ENCODE measurements at places on chromosomes 7 and 10.

- peak; percentile 14 for DNase-seq
Measured at GRCh38 chr7:74026903-74027682, 880 bp upstream of the ELN start.

- DNase-seq: peak; percentile 20
Measured at GRCh38 chr7:6271694-6272440, 557 bp downstream of the CYTH3 start.

GRCh38 chr7:87129332-87129731, 22.9 kb upstream of the DMTF1 start:
- DNase-seq: no peak

GRCh38 chr7:106047184-106047583, 64.9 kb downstream of the SYPL1 start:
- DNase-seq: no peak

GRCh38 chr7:80902019-80902418, 16.8 kb downstream of the SEMA3C start:
- no peak for DNase-seq

- no peak for DNase-seq
Measured at GRCh38 chr10:98253499-98253898, 14.5 kb downstream of the LOXL4 start.

DNA sequence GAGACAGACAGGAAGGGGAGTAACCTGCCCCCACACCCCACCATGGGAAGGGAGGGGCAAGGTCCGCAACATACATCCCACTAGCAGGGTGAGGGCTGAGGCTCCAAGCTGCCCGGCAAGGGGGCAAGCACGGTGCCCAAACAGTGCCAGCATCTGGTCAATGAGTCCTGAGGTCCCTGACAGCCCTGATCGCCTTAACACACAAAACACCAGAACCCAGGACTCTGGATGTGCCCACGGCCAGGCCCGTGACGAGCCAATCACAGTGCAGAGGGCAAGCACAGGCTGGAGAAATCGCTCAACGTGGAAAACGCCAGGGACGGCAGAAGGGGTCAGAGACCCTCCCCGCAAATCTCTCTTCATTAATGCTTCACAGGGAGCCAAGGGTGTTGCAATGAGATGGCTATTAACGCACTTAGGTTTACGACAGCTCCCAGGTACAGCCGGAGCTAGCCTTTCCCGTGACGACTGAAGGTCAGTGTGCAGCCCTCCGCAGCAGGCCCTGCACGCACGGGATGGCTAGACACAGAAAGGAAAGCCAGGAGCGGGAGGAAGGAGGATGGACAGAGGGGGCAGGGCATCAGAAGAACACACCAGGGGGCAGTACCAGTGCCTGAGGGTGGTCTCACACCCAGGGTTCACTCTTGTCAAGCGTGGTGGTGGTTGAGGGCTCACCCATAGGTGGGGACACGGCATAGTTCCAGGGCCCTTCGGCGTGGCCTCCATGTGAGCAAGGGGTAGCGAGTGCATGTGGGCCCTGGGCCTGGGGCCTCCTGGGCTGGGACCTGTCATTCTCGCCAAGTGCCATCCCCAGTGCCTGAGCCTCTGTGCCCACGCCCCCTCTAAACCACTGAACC, 220.5 kb downstream of the MAD1L1 start:
- no peak for DNase-seq

DNA sequence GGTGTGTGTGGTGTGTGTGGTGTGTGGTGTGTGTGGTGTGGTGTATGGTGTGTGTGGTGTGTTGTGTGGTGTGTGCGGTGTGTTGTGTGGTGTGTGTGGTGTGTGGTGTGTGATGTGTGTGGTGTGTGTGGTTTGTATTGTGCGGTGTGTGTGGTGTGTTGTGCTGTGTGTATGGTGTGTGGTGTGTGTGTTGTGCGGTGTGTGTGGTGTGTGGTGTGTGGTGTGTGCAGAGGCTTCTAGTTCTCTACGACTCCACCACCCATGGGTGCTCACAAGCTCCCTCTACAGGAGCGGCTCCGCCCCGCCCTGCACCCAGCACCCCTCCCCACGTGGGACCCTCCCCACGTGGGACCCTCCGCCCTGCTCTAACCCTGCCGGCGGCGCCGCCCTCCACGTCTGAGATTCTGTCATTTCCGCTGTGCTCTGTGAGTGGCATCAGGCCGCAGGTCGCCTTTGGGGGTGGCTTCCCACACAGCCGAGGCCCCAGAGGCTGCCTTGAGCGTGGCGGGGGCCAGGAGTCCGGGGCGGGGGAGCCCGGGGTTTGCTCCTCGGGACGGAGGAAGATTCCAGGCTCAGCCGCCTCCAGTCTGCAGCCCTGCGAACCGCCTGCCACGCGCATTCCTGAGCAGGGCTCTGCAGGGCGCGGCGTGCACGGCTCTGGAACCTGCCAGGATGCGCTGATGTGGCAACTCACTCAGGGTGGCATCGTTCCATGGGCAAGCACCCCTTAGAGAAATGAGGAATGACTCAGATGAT, 37.0 kb upstream of the DNAJB6 start:
- DNase-seq: no peak

GRCh38 chr7:46162609-46163008, 241.5 kb upstream of the IGFBP3 start:
- DNase-seq: no peak

DNA sequence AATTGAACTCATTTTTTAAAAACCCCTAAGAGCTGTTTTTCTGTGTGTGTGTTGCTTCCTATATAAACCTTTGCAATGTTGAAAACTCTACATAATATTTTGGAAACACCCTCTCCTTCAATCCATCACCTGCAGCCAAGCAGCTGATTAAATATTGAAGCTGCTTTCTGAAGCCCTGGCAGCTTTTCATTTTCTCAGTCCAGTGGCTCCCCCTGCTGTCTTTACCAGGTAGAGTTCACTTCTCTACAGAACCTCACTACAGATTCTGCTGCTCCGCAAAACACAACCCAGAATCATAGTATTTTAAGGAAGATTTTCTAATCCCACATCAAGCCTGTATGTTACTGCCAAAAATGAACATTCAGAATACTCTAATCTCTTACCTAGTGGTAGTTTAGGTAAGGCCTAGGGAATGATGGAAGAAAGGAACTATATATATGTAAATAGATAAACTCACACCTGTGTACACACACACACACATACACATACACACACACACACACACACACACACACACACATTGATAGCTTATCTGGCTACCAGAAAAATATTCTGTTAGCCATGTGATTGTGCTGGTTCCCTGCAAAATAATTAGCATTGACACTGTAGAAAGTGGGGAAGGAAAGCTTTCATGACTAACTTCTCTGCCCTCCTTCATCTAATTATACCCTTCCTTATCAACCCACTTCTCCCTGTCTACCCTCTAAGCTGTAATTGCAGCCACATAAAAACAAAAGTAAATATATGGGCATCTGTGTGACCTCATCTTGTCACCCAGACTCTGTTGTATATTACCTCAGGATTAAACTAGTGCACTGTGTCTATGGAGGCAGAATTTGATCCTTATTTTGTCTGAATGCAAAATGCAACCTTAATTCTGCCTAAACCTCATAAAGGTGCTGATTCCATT, 229.5 kb upstream of the FZD1 start:
- DNase-seq: peak; percentile 82

- no peak for DNase-seq
Measured at GRCh38 chr10:4093438-4093837, 308.4 kb upstream of the KLF6 start.

- no peak for DNase-seq
Measured at GRCh38 chr10:107232013-107232412, 67.5 kb upstream of the SORCS1 start.

DNA sequence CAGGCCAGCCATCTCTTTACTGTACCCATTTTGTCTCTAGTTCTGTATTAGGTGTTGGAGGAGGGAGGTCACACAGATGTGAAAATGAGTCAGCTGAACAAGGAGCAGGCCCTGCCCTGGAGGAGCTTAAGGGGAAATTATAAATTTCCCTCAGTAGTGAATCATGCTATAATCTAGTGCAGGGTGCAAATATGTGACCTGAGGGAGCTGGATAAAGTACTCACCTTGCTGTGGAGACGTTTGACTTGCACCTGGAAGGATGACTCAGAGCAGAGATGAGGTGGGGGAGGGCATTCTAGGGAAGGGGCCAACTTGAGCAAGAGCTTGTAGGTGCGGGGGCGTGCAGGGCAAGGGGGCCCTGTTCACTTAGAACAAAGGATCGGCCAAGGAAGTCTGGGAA, 610.6 kb downstream of the SDK1 start:
- no peak for DNase-seq

DNA sequence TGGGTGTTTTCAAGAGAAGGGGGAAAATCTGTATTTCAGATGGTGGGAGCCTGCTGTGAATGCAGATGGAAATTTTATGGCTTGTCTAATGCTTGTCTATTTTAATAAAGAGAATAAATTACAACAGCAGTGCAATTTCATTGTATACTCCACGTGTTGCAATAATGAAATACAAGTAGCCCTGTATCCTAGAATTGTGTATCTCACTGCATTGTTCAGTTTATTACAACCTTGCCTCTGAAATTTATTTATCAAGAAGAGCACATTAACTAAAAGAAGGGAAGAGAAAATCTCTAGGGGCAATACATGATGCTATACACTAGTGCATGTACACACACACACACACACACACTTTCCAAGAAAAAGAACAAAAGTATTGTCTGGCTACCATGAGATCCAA, 21.8 kb downstream of the ANK3 start:
- DNase-seq: no peak

- no peak for DNase-seq
Measured at GRCh38 chr7:43868681-43869005, 674 bp downstream of the MRPS24 start.

GRCh38 chr7:134452991-134453473, 5.9 kb downstream of the AKR1B1 start:
- DNase-seq: no peak

- no peak for DNase-seq
Measured at GRCh38 chr7:28672397-28672797, 260.1 kb downstream of the CREB5 start.

DNA sequence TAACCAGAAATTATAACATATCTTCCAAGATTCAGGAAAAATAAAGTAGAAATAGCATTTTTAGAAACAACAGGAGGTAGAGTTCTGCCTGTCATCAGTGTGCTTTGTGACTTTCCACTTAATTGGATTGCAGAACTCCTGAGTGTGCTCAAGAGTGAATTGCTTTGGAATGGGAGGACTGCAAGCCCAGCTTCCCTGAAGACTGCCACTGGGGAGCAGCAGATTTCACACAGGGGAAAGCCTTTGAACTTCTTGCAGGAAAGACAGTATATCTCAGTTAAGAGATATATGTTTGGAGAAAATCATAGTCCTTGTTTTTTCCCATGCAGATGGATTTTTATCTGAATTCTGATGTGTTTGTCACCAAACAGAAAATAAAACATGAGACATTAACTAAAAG, 124.5 kb downstream of the TMEM168 start:
- DNase-seq: no peak

DNA sequence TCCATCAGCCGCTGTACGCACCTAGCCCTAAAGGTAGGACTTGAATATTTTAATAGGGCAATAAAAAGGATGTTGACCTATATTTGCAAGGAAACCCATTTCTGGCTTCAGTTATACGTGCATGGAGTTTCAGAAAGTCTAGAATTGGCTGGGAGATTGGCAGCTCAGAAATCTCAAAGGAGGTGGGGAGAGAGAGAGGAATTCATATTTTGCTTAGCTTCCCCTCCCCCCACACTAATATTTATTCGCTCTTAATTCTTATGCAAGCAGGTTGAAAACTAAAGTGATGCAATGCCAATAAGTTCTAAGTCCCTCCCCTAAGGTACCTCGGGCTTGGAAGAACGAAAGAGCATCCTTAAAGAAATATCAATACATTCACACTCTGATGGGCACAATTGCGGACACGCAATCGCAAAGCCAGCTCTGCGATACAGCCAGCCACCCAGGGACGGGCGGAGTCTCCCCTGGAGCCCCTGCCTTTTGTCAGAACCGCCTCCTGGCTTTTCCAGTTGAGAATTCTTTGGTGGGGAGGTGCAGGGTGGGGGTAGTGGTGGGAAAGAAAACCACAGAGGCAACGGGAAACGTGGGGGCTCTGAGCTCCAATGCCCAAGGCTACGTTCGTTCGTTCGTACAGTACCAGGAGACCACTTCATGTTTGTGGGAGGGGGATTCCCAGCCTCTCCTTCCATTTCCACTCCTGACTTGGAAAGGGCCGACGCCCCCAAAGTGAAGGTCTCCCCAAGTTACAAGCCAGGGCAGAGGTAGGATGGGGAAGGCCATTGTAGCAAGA, 1.3 kb downstream of the SHH start:
- no peak for DNase-seq

All from NCI-H1105 treated with DMSO at 0.1 percent for 48 hours (cell line).